Activated CD8-positive, alpha-beta memory T cell treated with anti-CD3 and anti-CD28 coated beads for 1 hour (primary cell): ENCODE measurements at places on chromosomes 2 and 18.

- no peak for DNase-seq
Observed at GRCh38 chr2:222518570-222519381, 94.4 kb downstream of the SGPP2 start.

DNA sequence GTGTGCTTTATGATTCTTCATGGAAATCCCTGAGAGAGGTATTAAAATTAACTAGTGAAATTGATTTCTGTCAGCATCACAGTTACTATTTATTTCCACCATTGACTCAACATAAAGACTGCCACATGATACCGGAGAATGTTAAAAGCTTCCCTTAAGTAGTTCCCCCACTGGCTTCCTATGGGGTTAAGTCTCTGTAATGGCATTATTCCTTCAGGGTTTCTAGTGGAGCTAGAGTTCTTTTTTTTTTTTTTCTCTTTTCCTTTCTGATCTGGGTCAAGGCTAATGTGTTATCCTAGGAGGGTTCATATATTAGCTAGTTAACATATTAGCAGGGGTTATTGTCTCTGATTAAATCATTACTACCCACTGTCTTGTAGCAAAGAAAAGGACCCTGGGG lies 1919.1 kb upstream of the PIK3C3 start:
- no peak for DNase-seq

GRCh38 chr18:55406451-55406991 lies 181.5 kb downstream of the TCF4 start:
- no peak for DNase-seq

DNA sequence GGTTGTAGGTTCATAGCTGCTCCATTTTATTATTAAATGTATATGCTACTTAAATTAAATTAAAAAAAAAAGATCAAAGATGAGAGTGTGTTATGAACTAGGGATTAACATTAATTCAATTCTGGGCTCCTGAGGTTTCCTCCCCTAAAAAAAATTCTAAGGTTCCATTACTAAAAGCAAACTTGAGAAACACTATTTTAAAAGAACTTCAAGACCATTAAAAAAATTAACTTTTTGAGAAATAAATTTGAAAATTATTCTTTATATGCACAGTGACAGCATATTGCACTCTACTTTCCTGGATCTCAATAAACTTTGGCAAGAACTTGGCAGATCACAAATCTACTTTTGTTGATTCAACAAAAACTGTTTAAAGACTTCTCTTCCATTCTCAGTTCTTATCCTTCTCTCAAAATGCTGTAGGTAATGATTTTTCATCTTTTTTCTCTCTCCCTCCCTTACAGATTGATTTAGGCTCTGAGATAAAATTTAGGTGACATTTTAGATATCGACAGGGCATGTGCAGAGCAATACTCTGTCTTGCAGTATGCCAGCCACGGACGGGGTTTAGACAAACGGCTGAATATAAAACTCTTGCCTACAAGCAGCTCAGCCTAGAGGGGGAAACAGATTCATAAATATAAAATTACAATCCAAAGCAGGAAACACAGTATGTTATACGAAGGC lies 592 bp upstream of the MARS2 start:
- no peak for DNase-seq

- DNase-seq, result peak; percentile 64
Observed at GRCh38 chr2:101697124-101698013, at the start of gene MAP4K4. TSS of gene MAP4K4 (plus strand) at chr2:101697707. CDS start at chr2:101698081, 374 bp downstream.

GRCh38 chr18:70194227-70194890 lies 11.1 kb downstream of the RTTN start:
- no peak for DNase-seq

- no peak for DNase-seq
Observed at GRCh38 chr2:226098861-226099745, 699.6 kb downstream of the NYAP2 start.

- no peak for DNase-seq
Observed at GRCh38 chr2:199309973-199310372, 147.8 kb downstream of the SATB2 start.

- DNase-seq, result no peak
Observed at GRCh38 chr2:20080839-20081415, 29.5 kb upstream of the LAPTM4A start.

DNA sequence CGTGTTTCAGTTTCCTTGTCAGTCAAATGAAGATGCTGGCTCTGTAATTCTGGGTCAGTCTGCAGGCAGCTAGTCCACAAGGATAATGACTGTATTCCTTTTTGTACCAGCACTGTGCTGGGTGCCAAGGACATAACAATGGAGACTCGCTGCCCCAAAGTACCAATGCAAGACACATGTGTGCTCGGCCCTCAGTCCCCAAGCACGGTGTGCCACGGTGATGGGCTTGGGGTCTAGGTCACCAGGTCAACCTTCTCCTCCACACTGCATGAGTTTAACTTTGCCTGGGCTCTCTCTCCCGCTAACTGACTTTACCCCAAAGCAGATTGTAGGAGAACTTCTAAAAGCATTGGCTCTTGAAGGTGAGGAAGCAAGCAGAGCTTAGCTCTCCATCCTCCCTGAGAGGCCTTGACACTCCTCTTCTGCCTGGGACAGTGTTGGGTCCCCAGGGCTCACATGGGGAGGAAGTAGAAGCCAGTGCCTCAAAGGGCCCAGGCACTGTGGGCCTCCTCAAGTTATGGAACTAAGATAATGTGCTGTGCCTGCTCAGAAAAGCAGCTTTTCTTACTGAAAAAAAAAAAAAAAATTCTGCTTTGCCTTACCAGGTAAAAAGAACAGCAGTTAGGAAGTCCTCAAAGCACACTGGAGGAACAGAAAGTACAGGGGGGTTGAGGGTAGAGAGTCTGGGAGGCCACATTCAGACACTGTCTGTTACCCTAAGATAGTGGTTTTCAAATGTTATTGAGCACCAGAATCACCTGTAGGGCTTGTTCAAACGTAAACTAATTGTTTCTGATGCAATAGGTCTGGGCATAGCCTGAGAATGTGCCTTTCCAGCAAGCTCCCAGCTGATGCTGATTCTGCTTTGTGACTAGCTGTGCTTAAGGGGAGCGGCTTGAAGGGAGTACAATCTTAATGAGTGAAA lies 276.4 kb upstream of the CXCR4 start:
- no peak for DNase-seq

DNA sequence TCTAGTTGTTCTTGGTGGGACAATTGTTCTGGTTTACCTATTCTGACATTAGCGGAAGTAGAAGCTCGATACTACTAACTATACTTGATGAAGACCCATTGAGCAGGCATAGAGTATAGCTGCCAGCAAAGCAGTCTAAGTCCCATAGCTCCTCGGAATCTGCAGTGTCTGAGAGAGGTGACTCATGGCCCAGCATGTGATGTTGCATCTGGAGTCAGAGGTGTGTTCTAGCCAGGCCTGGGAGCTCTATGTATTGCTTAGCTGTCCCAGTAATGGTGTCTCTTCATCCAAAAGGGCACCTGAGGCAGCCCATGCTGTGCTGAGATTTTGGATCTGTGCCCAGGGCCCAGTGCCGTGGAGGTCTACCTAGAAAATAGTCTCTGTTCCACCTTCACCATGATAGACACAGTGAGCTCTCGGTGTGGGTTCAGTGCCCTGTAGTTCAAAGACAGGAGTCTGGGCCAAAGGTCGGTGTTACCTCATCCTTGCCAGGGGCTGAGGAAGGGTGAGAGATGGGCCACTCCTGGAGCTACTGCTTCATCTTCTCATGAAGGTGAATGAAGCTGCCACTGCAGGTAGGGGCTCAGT lies 47.3 kb downstream of the MEX3C start:
- no peak for DNase-seq

- no peak for DNase-seq
Observed at GRCh38 chr18:34809451-34810072, 99.5 kb downstream of the DTNA start.

GRCh38 chr2:57330447-57330846 lies 716.2 kb upstream of the VRK2 start:
- no peak for DNase-seq

DNA sequence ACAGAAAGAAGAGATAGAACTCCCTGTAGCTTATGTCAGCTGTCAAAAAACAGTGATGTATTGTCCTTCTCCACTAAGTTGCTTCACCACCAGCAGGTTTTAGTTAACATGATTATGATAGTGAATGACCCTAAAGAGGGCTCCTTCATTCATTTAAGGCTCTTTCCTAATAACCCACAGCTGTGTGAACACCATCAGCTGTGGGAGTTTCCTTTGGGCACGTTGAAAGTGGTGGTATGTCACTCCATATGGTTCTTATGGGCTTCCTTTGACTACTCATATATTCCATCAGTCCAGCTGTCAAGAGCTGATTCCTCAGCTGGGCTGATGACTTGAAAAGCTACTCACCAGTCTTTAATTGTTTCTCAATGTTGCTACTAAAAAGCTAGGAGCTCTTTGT lies 210.3 kb downstream of the UBE2E3 start:
- no peak for DNase-seq

DNA sequence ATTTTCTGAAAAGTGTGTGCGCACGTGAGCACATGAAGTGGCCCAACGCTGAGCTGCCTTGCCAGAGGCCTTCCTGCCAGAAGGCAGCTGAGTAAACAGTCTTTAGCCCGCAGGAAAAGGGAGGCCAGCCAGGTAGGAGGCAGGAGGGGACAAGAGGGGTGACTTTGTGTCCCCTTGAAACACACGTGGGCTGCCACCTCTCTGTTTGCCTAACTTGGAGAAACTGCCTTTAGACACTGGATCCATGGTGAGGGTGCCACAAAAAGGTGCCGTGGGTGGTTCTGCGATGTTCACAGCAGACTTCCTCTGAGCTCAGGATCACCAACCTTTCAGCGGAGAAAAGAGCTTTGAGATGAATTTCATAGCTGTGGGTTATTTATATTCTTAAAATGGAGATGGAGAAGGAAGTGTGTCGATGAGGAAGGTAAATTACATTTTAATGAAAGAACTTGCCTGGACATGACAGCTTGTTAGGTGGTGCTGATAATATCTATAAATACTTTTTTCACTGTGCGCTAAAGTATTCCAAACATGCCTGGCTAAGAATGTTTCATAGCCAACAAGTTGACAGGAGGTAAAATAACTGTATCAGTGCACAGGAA lies 36.6 kb upstream of the ASB1 start:
- DNase-seq, result no peak

DNA sequence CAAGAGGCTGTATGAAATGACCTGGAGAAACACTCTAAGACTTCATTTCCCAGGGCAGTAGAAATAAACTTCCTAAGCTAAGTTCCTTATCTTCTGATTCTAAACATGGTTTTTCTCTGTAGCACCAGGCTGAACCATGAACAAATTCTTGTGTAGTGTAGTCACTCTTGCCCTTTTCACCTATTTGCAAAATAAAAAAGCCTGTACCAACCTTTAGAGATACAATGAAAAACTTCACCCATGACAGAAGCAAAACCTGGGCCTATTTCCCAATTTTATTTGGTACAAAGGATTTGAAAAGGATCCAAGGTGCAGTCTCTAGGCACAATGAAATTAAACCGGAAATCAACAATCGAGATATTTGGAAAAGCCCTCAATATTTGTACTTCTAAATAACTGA lies 43.6 kb downstream of the POLR1A start:
- DNase-seq, result no peak

DNA sequence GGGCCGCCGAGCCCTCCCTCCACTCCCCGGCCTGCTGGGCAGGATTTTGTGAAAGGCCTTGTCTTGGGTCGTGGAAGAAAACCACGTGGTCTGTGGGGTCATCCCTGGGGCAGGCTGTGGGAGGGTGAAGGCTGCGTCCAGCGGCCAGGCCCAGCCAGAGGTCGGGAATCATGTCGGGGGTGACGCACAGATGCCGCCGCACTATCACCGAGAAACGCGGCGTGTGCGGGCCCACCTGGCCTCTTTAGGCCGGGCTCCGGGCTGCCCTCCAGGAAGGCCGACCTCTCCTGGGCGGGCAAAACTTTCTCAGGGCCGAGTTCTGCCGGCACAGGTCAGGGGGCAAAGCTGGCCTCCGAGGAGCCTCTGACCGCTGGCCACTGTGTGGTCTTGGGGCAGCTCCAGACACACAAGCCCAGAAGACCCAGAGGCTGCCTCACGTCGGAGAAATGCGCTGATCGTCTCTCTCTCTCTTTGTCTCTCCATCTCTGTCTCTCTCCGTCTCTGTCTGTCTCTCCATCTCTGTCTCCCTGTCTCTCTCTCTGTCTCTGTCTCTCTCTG lies 28.4 kb downstream of the NFATC1 start:
- DNase-seq, result no peak

- no peak for DNase-seq
Observed at GRCh38 chr2:193695367-193695766, 1500.6 kb upstream of the TMEFF2 start.

- no peak for DNase-seq
Observed at GRCh38 chr18:51251625-51252024, 54.1 kb upstream of the MEX3C start.

DNA sequence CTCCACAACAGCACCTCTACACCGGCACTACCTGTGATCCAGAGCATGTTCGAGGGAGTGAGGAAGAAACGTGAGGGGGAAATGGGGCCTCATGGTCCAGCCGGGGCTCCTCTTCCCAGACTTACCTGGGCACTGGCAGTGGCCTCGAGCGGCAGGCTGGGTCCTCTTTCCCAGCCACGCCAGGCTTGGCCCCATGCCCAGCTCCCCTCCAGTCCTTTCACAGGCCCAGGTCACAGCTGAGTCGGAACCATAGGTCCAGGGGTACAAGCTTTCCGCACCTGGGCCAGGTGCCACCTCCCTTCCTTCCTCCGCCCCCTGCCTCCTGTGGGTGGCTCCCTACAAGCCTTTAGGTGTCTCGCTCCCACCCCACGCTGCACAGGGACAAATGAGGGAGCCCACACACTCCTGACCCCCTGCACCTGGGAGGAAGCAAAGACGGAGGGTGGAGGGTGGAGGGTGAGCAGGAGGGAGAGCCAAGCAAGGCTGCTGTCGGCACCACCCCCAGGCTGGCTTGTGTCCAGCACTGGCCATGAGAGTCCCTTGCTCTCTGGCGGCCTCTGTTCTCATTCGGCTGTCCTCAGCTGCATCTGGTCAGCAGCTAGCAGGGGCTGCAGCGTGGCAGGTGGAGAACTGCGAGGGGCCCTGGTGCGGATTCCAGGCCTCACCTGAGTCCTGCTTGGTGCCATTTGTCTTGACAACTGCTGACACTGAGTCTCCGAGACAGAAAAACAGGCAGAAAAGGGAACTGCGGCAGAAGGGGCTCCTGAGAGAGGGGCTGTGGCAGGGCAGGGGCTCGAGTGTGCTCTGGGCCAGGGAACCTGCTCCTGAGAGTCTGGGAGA lies 26.8 kb downstream of the ADRA2B start:
- DNase-seq, result no peak

DNA sequence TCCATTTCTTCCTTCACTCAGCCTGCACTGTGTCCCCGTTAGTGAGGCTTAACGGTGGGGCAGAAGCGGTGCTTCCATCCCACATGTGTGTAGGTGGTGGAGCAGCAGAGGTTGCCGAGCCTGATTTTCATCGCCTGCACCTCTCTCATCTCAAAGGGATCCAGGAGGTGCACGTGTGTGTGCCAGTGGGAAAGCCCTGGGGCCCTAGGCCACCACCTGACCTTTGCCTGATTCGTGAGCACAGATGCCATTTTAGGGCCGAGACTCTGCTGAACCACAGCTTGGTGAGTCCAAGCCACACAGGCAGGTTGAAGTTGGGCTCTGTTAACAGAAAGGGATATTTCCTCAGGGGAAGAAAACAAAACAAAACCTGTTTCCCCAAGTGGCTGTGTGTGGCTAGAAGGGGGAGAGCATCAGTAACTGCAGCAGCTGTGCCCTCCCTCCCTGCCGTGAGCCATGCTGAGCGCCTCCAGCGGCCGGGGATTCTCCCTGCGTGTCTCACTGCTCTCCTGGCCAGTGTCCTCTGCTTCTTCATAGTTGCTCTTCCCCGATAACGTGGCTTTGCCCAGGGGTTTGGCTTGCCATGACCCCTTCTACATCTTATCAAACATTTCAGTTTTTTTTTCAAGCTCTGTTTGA lies 81.5 kb downstream of the MAPRE2 start:
- DNase-seq, result no peak
